ENCODE measurements at places on chromosomes 2 and 18.

GRCh38 chr2:100992262-100992661 lies 9.8 kb upstream of the RPL31 start:
- no peak for DNase-seq

- DNase-seq, result peak; percentile 71
Observed at GRCh38 chr2:61905372-61906185, at the start of gene COMMD1. COMMD1 (plus strand) TSS chr2:61905674; CDS start chr2:61905679, 5 bp downstream.

- no peak for DNase-seq
Observed at GRCh38 chr2:224802407-224802806, 86.2 kb upstream of the CCDC195 start.

DNA sequence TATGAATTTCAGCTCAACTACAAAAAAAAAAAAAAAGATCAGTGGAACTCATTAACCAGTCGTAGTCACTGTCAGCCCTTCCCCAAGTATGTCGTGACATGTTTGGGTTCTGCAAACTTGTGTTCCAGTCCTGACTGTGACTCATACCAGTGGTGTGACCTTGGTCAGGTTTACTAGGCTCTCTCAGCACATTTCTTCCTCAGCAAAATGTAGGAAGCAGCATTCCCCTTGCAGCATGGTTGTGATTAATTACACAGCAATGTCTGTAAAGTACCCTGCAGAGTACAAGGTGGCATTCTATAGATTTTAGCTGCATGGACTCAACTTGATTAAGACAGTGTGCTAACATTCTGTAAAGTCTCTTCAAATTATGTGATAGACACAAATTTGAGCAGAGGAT lies 156.9 kb downstream of the LAMA1 start:
- DNase-seq, result no peak

DNA sequence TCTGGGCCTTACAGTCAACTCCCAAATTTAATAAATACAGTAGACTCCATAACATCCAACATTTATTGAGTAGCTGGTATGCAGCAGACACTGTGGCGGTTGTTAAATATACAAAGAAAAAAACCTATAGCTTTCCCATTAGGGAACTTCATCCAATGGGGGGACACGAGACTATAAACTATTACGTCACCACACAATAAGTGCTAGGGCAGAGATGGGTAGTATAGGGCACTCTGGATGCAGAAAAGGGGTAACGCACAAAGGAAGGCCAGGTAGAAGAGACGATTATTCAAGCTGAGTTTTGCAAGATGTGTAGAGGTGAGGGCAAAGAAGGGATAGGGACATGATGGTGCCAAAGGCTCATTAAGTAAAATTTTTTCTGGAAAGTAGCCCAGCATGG lies 10.8 kb downstream of the CHN1 start:
- DNase-seq, result no peak

Data from T-helper 2 cell (primary cell).